ENCODE measurements at places on chromosomes 16 and 17. TPM values are rescaled to one million over a fixed set of nuclear protein-coding genes. Genes with fewer than 3 reads are reported as not detected.

DNA sequence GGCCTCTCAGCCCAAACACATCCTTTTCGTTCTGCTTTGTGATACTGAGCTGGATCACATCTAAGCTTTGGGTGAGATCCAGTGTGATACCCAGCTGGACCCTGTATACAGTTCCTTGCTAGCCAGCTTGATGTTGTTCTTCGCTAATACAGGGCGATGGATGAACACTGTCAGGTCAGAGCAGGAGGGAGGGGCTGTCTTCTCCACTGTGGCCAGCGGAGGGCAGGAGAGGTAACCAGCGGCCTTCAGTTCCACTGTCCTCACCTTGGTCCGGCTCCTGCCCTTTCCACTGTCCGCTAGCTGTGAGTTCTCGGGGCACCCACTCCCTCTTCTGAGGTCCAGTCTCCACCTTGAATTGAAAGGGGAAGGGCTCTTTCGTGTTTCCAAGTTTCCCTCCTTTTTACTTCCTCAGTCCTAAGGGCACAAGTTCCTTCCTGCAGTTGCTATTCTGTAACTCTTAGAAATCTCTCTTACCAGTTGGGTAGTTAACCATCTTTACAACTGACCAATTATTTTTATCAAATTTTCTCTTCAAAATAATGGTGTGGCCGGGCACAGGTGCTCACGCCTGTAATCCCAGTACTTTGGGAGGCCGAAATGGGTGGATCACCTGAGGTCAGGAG lies 3.0 kb upstream of the ZNF213 start:
- peaks cover 12% of the 10 kb centered on the region for H3K4me1 ChIP-seq
- DNase-seq: no peak
- H3K4me3 ChIP-seq: no peak overlapping the region

DNA sequence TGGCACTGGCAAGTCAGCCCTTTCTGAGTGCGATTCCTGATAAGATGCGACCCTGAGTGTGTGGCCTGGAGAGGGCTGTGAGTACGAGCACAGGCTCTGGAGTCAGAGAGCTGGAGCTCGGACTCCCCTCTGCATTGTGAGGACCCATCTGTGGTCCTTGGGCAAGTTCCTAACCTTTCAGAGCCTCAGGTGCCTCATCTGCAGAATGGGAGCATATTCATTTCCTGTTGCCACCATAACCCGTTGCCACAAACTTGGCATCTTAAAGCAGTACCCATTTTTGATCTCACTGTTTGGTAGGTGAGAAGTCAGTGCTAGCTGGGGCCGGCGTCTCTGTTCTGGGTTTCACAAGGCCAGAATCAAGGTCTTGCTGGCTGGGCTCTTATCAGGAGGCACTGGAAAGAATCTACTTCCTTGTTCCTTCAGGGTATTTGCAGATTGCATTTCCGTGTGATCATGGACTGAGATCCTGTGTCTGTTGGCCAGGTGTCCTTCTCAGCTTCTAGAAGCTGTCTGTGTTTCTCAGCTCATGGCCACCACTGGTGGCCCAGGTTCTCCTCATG lies 20.2 kb downstream of the KNOP1 start:
- H3K4me3 ChIP-seq: no peak overlapping the region
- H3K4me1 ChIP-seq: no peaks in the 10 kb centered on the region
- H3K36me3 ChIP-seq: peaks cover 19% of the 10 kb centered on the region
- no peak for DNase-seq
- no peak overlapping the region for H3K27ac ChIP-seq

- H3K27me3 ChIP-seq: no peaks in the 10 kb centered on the region
- no peaks in the 10 kb centered on the region for H3K36me3 ChIP-seq
- peaks cover 8% of the 10 kb centered on the region for H3K4me1 ChIP-seq
- DNase-seq: no peak
- no peak overlapping the region for H3K4me3 ChIP-seq
Measured at GRCh38 chr16:324451-325334, 27.8 kb downstream of the AXIN1 start.

GRCh38 chr17:32283745-32284201 lies 18.1 kb downstream of the RHBDL3 start:
- no peak for DNase-seq
- H3K27me3 ChIP-seq: no peaks in the 10 kb centered on the region
- no peak overlapping the region for H3K4me3 ChIP-seq

DNA sequence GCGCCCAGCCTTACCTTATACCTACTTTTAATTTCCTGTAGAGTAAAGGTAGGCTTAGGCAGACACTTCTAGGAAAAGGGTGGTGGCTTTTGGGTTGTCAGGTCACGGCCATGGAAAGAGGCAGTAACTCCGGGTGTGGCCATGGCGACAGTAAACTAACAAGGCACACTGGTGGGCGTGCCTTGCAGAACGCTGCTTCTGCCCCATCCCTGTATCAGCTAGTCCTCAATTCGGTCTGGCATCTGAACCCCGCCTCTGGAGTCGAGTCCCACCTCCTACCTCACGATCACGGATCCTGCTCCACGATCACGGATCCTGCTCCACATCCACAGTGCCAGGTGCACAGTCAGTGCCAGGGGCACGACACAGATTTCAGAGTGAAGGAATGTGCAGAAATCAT lies 5.6 kb downstream of the ADCY9 start:
- no peak overlapping the region for H3K4me3 ChIP-seq
- peaks cover 17% of the 10 kb centered on the region for H3K27me3 ChIP-seq
- DNase-seq: no peak
- no peaks in the 10 kb centered on the region for H3K36me3 ChIP-seq

CTRB2 gene
- total RNA-seq: not detected

KRT15 gene
- total RNA-seq: 0.13 TPM

All from H1 (cell line).